ENCODE measurements at places on chromosomes 6 and 20.

DNA sequence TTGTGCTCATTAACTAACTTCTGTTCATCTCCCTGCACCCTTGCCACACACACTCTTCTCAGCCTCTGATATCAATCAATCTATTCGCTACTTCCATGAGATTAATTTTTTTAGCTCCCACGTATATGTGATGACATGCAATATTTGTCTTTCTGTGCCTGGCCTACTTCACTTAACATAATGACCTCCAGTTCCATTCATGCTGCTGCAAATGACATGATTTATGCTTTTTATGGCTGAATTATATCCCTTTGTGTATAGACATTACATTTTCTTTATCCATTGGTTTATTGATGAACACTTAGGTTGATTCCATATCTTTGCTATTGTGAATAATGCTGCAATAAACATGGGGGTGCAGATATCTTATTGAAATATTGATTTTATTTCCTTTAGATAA, 50.8 kb upstream of the SPTLC3 start:
- no peak for DNase-seq

GRCh38 chr6:114010540-114010939, 39.6 kb upstream of the HDAC2 start:
- no peak for DNase-seq

GRCh38 chr6:168634541-168635328, 193.8 kb downstream of the SMOC2 start:
- no peak for DNase-seq

- DNase-seq = no peak
These were observed 98.7 kb downstream of the SHLD1 start for GRCh38 chr20:5848711-5849505.

DNA sequence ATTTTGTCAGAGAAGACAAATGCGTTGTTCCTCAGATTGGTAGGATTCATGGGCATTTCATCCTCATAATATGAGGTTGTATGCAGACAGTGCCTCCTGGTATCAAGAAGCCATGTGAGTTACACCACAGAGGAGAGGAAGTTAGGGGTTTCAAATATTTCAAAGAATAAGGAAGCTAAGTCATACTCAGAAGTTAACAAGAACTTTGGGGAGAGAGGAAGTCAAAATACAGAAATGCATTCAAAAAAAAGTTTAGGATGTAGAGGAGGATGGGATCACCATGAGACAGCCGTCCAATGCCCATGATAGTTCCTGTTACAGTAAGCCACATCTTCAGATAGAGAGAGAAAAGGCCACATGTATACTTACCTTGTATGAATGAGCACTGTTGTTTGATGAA, 22.3 kb downstream of the HLA-DOB start:
- DNase-seq = no peak

- no peak for DNase-seq
These were observed 132.3 kb upstream of the JARID2 start for GRCh38 chr6:15113587-15113986.

- DNase-seq = no peak
These were observed 3.9 kb upstream of the LRP11 start for GRCh38 chr6:149867876-149868640.

- no peak for DNase-seq
These were observed 6.0 kb downstream of the PCMT1 start for GRCh38 chr6:149755300-149756260.

GRCh38 chr6:8865451-8865850, 430.1 kb upstream of the SLC35B3 start:
- no peak for DNase-seq

DNA sequence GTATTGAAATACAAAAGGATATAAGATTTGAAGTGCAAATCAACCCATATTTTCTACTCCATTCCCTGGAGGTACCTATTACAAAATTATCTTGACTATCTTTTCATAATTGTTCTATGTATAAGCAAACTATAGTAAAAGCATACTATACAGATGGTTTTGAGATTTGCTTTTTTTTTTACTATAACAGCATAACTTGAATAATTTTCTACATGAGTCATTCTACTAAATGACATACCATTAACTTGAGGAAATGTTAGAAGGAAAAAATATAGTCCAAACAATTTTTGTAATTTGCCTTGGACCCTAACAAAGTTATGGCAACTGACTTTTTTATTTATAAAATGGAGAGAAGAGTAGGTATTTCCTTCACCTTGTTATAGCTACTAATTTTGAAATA, 472.7 kb downstream of the PKHD1 start:
- DNase-seq = no peak

DNA sequence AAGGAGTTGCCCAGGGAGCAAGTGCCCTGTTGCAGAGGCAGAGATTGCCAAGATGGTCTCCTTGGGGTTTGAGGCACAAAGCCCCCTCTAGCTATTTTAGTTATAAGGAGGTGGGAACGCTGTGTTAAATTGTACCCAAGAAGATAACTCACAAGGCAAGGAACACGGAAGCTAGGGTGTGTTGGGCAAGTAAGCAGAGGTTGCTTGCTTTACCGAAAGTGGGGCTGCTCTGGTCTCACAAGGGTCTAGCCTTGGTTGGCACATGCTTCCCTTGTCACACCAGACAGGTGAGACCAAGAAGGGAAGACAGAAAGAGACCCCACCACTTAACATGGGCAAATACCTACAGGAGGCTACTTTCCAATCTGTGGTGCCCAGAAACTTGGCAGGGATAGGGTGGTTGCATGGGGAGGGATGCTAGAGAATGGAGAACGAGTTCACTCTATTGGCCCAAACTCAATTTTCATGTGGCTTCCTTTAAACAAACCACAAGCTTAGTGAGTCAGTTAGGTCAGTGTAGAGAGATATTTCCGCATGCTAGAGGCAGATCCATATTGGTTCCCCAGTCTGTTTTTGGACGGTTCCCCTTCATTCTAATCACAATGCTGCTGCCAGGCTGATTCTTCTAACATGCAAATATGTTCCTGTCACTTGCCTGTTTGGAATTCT, 42.4 kb downstream of the PLAGL1 start:
- DNase-seq = peak; percentile 16

DNA sequence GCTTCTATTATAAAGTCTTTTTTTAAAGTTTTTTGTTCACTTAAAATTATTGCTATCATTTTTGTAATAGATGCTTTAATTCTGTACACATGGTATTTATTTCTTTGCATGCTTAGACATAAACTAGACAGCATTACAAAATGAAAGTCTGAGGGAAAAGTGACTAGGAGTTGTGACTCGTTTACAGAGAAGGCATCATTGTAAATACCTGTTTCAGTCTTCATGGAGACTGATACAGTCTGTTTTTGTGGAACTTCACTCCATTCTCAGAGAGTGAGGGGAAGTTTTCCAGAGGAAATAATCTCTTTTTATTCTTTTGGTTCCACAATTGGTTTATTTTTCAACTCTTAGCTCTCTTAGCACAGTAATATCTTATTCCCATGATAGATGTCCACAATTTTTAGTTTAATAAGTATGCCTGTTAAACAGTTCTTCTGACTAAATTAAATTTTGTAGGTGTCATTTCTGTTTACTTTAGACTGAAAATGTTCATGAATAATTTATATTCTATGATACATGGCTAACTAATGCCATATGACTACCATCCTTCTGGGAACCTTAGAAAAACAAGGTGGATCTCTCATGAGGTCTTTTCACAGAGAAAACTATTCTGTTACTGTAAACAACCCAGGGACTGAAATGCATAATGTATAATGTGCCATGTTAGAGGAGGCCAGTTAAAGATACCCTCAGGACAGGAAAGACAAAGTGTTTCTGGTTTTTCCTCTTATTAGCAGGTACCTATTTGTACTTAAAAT, 69.2 kb downstream of the MYO6 start:
- DNase-seq = no peak

DNA sequence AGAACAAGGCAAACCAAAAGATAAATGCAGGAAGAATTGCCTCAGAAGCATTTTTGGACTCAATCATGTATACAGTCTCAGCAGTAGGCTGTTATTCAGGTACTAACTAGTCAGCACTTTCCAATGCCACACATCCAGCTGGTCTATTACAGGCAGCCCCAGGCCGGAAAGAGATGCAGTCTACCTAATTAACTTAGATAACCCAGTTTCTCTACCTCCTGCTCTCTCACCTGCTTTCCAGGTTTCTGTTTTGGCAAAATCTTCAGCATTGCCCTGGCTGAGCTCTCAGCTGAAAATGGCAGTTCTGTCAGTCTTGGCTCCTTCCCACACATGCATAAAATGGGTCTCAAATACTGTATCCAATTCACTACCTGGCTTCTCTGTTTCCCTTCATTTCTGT, 101.3 kb upstream of the UFL1 start:
- no peak for DNase-seq

GRCh38 chr6:84615987-84616386, 148.4 kb downstream of the TBX18 start:
- no peak for DNase-seq

DNA sequence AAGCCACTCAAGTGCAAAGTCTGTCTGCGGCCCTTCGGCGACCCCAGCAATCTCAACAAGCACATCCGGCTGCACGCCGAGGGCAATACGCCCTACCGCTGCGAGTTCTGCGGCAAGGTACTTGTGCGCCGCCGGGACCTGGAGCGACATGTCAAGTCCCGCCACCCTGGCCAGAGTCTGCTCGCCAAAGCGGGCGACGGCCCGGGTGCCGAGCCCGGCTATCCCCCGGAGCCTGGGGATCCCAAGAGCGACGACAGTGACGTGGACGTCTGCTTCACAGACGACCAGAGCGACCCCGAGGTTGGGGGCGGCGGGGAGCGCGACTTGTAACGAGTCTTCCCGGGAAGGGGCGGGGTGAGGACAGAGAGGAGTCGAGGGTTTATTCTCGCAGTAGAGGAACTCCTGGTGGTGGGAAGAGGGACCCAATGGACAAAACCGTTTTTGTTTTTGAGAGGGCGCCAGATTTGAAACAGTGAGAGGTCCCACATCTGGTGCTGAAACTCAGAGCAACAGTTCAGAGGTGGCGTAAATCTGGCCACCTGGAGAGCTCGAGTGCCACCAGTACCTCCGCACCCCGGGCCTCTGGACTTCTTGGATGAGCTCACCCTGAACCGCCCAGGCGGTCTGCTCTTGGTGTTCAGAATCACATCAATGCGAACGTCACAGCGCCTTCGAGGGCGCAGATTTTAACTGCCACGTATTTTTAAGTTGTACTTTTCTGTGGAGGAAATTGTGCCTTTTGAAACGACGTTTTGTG, 8.0 kb downstream of the PRDM13 start:
- no peak for DNase-seq

- DNase-seq = no peak
These were observed 66.6 kb downstream of the HIVEP2 start for GRCh38 chr6:142878407-142878806.

DNA sequence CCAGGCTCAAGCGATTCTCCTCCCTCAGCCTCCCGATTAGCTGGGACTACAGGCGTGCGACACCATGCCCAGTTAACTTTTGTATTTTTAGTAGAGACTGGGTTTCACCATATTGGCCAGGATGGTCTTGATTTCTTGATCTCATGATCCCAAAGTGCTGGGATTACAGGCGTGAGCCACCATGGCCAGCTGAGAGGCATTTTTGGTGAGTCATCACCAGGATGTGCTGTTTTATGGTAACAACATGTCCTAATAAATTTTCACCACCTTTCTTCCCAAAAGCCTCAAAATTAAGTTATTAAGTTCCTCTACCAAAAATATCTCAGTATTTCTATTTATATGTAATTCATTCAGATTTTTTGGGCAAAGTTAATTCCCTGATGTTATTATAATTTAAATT, 53.5 kb downstream of the COL21A1 start:
- no peak for DNase-seq

DNA sequence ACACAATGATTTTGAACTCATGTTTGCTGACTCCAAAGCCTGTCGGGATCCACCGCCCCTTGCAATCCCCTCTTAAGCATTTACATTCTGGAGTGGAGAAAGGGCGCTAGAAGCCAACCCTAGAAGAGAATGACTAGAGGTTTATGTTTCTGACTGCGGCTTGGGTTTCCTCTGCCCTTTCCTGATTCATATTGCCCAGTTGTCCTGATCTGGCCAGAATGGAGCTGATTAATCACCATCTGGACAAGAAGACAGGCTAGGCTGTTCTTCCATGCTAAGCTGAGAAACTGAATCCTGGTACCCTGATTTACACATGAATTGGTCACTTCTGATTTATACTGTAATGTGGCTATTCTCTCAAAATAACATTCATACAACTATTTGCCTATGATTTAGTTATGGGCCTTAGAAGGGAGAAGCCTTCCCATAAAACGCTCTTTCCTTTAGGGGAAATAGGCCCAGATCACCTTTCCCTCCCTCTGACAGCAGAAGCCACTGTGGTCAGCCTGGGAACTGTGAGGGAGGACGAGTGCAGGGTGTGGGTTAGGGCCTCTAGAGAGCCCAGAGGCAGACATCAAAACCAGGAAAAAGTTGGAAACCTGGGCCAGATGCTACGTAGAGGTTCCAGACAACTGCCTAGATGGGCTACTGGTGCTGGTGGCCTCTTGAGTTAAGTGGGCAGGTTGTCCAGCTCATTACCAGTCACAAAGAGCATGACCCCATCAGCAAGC, 199.2 kb upstream of the PRDM1 start:
- DNase-seq = no peak

GRCh38 chr20:49426873-49427272, 55.6 kb downstream of the KCNB1 start:
- no peak for DNase-seq

DNA sequence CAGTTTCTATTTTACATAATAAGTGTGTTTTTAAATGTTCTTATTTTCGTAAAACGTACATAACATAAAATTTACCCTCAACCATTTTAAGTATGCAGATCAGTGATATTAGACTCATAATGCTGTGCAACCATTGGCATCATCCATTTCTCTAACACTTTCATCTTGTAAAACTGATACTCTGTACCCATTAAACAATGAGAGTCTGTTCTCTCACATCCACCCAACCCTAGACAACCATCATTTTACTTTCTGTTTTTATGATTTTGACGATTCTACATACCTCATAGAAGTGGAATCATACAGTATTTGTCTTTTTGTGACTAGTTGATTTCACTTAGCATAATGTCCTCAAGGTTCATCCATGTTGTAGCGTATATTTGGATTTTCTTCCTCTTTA, 140.4 kb downstream of the TINAG start:
- DNase-seq = no peak

- DNase-seq = no peak
These were observed 42.8 kb upstream of the DYNLRB1 start for GRCh38 chr20:34473262-34473883.

- DNase-seq = no peak
These were observed 134.6 kb downstream of the CEBPB start for GRCh38 chr20:50325215-50325614.

- DNase-seq = no peak
These were observed 63.4 kb downstream of the DST start for GRCh38 chr6:56579155-56579851.

DNA sequence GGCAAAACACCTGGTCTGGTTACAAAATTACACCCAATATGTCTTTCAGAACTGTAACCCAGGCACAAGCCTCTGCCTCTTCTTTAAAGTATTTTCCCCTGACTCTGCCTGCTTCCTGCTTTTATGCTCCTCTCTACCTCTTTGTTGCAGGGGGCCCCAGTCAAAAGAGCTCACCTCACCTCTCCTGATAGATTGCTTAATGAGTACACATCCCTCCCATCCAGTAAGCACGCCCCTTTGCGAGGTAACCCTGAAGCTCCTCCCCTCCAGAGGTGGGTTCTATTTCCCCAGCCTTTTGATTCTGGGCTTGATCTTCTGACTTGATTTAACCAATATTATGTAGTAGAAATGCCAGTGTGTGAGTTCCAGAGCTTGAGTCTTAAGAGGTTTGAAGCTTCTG, 56.6 kb upstream of the EYA2 start:
- no peak for DNase-seq
